AG09309 (cell line): ENCODE measurements at places on chromosomes 3 and 15.

- no peak for DNase-seq
These were observed 951 bp downstream of the FOXL2 start for GRCh38 chr3:138945709-138946662.

- DNase-seq, result no peak
These were observed 185.9 kb upstream of the ONECUT1 start for GRCh38 chr15:52975941-52976449.

GRCh38 chr15:26631894-26632293, 141.0 kb downstream of the GABRB3 start:
- DNase-seq, result no peak

DNA sequence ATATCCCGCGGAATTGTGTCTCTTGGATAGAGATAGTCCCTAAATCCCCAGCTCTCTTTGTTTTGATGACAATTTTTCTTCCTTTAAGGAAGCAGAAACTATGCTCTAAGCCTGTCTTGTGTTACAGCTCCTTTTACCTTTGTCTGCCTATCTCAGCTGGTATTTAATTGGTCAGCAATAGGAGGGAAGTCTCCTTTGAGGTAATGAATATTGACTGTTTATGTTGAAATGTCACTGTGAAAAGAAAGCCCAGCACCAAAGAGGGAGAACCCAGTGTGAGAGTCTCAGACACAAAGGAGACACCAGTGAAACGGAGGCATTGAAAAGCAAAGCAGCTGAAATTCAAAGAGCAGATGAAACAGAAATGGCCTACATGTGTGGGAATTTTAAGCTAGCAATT, 372.6 kb downstream of the NR2F2 start:
- no peak for DNase-seq

- DNase-seq, result no peak
These were observed 8.2 kb upstream of the ANKRD63 start for GRCh38 chr15:40290918-40291574.

- no peak for DNase-seq
These were observed 641.1 kb upstream of the NAALADL2 start for GRCh38 chr3:174218016-174218415.

DNA sequence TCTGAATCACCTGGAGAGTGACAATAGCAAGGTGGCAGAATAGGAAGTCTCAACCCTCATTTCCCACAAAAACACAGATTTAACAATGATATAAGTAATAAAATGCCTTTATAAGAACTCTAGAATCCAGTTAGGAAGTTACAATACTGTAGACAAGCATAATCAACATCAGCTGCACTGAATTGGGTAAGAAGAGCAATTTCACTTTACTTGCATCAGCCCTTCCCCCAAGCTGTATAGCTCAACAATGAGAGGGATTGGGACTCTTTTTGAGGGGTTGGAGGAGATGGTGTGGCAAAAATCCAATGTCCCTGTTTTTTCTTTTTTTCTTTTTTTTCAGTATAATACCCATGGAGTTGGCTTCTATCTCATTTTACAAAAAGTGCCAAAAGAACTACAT, 63.1 kb downstream of the SERP1 start:
- peak; percentile 23 for DNase-seq

- no peak for DNase-seq
These were observed 23.5 kb downstream of the ANP32A start for GRCh38 chr15:68797191-68797590.

GRCh38 chr15:63020128-63020527, 22.4 kb upstream of the TPM1 start:
- no peak for DNase-seq

DNA sequence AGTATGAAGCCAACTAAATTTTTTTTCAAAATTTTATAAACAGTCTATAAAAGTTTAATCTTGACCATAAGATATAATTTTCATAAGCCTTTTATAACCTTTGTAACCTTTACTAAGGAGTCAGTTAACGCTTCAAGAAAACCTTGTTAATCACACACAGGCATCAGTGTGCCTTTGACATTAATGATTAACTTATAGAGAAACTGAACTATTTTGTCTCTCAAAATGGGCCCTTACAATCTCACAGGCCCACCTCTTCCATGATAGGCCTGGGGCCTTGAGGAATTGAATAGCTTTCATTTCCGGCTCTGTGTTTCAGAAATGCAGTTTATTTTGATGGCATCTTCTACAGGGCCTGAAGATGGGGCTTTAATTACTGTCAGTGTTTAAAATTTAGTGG, 70.1 kb downstream of the CD200 start:
- DNase-seq, result no peak

DNA sequence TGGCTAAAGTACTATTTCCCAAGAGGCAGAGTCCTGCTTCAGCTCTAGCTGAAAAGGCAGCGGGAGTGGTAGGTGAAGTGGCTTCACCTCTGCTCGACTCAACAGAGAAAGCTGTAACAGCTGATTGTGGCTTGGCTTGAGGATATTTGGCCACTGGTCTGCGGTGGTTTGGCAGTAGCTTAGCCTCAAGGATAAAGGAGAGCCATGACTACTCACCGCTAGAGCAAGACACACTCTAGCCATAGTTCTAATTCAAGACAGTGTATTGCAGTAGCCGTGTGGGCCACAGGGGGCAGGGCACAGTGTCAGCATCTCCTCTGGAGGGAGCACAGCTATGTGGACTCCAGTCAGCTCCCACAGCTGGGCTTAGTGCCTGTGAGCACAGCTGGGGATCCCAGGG, 23.5 kb downstream of the TPRG1 start:
- DNase-seq, result no peak

- DNase-seq, result no peak
These were observed 11.5 kb upstream of the RTP1 start for GRCh38 chr3:187185759-187186158.

DNA sequence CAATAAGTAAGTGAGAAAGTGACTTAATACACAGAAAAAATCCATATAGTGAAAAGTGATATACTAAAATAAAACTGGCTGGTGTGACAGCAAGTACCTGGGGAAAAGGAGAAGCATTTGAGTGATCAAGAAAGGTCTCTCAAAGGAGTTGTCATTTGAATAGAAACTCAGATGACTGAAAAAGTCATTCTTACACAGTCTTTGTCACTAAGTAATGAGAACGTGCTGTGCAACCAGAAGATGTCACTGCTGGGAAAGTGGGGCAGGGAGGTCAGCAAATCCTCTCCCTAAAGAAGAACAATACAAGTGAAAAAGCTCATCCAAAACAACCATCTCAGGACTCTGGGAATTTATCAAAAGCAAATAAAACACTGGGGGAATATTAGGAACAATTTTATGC, 317.5 kb upstream of the TRIM42 start:
- no peak for DNase-seq

DNA sequence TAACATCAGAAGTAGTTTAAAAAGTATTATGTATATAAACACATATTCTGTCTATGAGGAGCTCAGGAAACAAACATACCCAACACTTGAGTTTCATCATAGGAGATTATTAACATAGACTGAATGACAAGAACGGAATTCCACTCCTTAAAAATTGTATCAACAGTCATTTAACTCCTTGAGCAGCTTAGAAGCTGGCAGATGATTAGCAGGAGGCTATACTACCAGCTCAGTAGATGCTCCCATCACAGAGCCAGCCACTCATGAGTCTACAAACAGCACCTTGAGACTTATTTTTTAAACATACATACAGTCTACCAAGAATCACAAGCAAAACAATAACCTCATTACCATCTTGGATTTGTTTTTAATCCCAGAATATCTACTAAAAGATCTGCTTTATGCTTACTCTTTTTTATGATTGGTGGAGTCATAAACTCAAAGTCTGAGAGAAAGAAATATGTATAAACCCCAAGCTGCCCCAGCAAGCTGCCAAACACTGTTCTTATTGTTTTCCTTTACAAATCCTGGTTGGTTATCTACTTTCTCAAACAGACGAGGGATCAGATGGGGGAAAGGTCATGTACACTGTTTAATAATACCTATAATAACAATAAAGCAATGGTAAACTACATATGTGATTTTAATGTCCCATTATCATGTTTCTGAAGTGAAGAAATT, 59.5 kb downstream of the CBLB start:
- DNase-seq, result no peak

DNA sequence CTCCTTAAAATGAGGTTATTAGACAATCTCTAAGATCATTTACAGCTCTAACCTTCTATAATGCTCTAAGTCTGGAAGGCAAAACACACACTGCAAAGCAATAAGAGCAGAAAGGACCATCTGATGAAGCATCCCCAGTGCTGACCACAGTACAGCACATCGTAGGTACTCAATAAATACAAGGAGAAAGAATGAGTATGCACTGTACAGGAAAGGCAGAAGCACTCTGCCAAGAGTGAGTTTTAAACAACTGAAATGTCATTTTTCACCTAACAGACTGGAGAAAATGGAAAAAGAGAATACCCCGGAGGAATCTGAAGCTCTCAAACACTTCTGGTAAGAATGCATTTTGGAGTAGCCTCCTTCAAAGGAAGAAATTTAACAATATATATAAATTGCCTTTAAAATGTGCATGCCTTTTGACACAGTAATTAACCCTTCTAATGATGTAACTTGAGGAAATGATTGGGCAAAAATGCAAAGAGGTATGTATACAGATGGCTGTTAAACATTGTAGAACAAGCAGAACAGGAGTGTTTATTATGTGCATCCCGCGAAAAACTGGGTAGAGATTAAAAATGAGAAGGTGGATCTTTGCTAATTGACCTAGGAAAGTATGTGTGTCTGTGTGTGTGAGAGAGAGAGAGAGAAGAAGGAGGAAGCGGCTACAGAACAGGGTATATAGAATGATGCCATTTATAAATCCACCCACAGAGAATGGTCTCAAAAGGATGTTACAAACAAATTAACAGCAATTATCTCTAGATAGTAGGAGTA, 8.0 kb upstream of the OXTR start:
- no peak for DNase-seq

DNA sequence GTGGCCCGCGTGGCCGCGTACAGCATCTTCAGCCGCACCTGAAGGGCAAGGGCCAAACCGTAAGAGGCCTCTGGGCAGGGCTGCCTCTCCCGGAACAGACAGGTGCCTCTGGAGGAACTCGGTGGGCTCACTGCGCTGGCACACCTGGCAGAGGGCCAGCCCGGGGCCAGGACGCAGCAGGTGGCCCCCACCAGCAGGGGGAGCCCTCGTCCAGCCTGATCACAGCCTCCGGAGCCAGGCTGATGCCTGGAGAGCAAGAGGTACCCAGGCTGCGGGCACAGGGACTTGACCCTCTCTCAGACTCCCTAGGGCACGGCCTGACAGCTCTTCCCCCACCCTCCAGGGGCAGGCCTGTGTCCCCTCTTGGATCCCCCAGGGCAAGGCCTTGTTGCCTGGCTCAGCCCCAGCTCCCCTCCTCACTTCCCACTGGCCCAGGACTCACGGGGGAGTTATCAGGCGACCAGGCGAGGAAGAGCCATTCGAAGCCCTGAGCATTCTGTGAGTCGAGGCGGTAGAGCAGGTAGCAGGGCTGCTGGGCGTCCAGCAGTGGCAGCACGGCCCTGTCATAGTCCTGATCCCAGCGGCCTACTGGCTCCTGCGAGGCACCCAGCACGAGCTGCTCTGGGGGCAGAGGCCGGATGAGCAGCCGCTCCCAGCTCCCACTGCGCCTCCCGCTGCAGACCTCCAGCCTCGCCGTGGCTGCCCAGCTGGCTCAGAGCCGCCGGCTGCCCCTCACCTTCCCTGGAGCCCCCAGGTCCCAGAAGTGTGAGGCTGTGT, 6.2 kb upstream of the TLR9 start:
- no peak for DNase-seq
